ENCODE measurements at places on chromosomes 7 and 10.

GRCh38 chr7:2710286-2710655 lies 22.3 kb downstream of the AMZ1 start:
- no peak for DNase-seq

DNA sequence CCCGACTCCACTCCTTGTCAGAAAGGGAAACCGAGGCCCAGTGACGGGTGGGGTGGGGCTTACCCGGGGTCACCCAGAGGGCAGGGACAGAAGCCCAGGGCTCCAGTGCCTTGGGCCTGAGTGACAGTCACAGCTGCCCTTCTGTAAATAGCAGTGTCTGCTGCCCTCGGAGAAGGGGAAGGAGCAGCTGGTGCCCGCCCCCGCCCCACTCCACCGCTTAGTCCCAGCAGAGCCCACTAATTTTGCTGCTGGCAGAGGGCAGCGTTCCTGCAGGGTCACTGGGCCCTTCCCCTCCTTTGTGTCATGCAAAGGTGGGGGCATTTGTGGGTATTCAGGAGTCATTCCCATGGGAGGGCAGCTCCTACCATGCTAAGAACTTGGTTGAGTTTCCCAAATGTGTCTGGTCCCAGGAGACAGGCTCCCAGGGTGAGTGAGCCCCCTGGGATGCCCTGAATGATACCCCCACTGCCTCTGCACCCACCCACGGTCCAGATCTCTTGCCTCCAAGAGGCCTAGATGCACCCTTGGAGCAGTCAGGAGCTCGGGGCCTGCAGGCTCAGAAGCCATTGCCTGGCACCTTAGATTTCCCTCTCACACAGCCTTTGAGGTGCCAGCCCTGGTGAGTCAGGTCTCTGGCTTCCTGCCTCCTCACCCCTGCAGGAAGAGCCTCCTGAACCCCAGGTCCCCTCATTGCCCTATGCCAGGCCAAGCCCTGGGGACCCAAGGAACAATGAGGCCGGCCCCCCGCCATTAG lies 17.2 kb downstream of the SH2B2 start:
- no peak for DNase-seq

- DNase-seq: no peak
These were observed 81.2 kb downstream of the ANKRD7 start for GRCh38 chr7:118305671-118306070.

DNA sequence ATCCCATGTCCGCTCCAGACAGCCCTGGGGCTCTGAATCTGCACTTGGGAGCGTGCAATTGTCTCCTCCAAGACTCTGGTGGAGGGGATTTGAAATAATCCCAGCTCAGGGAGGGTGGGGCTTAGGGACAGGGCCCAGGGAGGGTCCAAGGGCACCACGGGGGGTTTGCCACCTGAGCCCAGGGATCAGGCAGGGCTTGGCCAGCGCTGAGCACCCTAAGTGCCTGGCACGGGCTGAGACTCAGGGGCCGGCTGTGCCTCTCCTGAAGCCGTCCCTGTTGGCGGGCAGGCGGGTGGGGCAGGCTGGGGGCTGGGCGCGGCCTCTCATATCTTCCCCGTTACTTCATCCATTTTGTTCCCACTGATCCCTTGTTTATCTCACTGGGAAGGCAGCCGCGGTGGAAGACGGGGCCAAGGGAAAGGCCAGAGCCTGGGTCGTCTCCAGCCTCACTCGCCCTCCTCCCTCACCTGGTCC lies 41.8 kb upstream of the ELN start:
- no peak for DNase-seq
